NCI-H774 (cell line): ENCODE measurements at places on chromosomes 5 and 9.

GRCh38 chr9:92474587-92474986, 7.7 kb downstream of the ASPN start:
- DNase-seq, result no peak

DNA sequence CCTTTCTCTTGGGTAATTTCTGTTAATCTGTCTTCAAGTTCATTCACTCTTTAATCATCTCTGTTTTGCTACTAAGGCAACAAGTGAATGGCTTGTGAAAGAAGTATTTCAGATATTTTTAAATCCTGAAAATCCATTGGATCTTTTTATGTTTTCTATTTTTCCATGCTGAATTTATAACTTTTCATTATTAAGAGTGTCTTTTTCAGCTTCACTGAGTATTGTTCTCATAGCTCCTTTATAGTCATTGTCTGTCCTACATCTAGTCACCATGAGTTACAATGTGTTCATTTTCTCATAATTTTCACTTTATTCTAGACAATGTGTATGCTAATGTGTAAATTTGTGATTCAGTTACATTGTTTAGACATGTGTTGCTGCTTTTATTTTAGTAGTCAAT, 556.4 kb downstream of the TUSC1 start:
- DNase-seq, result no peak

DNA sequence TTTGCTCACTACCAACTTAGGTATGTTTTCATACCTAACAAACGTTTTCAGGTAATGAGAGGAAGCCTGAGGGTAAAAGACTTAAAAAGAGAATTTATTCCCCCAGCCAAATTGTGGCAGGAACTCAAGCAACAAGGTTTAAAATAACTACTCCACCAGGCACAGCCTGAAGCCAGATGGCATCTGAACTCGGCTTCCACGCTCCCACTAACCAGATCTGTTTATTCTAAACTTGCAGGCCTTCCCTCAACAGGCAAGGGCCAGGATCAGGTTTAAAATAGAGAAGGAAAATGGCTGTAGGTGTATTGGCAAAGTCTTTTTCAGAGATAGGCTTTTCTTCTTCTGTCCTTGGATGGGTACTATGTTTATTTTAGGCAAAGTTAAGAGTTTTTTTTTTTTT, 89.4 kb downstream of the OTULIN start:
- DNase-seq, result no peak

GRCh38 chr9:114205171-114206015, 50.1 kb downstream of the COL27A1 start:
- DNase-seq, result no peak

DNA sequence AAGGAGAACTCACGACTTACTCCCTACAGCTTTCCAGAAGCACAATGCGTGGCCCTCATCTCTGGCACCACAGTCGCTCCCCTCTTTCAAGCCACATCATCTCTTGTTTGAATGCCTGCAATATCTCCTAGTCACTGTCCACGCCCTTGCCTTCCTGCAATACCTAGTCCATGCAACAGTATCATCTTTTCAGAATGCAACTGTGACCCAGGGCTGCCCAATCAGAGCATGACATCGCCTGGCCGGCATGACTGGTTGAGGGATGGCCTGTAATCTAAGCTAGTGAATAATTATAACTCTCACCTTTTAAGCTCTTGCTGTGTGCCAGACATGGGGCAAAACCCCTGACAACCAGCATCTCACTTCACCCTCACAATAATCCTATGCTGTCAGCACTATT, 52.5 kb upstream of the CPEB4 start:
- no peak for DNase-seq

DNA sequence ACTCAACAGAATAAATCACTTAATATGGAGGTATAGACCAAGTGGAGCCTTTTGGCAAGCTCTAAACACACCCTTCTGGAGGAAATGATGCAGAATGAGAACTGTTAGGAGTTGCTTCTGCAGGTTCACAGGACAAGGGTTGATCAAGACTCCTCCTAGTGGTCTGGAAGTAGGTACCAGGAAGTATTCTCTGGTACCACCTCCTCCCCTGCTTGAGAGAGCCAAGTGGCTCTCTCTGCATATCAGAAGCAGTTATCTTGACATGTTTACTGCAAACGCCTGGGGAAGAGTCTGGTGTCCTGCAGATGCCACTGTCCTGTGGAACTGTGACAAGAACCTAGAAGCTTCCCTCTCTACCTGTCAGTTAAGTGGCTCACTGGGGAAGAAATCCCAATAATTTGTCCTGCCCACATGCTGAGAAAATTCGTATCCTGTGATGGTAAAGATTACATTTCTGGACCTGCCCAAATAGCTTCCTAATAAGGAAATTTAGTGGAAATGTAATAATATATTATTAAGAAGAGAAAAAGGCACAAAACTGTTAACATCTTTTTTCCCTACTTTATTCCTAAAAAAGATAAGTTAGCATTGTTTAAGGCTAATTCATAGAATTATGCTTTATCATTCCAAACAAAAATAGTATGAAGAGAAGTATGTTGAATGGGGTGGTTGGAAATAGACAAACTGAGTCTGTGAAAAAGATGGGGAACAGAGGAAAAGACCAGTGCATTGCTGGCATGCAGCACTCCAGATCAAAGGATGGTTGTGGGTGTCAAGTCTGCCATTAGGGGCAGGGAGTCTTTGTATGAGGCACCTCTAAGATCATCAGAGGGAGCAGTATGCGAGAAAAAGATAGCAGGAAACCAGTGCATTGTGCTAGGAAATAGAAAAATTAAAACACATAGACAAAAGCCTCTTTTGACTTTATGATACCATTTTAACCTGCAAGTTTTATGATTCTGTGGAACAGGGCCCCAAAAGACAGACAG, 118.8 kb downstream of the CDC42SE2 start:
- DNase-seq, result no peak

GRCh38 chr5:107592515-107592914, 78.2 kb downstream of the EFNA5 start:
- DNase-seq, result no peak

GRCh38 chr9:35904338-35904737, 1.7 kb upstream of the HRCT1 start:
- DNase-seq, result no peak

DNA sequence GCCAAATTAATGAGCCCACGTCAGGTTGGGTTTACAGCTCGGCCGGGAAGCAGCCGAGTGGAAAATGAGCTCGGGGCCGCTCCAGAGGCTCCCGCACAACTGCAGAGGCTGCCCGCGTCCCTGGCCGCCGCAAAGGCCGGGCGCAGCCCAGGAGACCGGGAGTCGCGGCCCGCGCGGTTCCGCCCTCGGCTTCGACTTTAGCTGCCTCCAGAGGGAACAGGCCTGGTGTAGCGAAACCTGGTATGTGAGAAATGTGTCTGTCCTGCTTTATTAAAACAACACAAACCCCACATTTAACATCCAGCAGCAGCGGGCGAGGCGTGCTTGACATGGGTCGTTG, 66.2 kb downstream of the FOXD1 start:
- no peak for DNase-seq

GRCh38 chr5:76724871-76725270, 8.9 kb downstream of the F2R start:
- DNase-seq, result no peak

DNA sequence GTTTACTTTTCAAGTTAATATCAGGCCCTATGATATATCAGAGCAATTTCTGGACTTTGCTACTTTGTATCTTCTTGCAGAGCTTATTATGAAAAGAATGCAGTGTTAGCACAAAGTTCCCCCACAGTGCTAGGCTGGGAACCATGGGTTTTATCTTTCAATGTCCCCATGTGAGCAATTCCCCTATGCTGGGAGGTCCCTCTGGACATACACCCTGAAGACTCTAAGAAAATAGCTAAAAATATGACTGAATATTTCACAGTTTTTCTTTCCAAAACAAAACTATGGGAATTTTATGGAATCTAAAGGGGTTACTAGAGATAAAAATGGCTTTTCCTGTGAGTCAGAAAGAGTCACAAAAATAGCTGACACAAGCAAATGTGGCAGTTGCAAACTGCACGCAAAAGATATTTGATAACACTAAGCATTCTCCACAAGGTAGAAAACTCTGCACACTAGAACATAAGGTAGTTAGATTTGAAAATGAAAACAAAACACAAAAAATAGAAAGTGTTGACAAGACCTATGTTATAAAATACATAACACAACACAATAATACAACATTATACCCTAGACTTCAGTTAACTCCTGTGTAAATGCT, 487.5 kb upstream of the GRIN3A start:
- no peak for DNase-seq

DNA sequence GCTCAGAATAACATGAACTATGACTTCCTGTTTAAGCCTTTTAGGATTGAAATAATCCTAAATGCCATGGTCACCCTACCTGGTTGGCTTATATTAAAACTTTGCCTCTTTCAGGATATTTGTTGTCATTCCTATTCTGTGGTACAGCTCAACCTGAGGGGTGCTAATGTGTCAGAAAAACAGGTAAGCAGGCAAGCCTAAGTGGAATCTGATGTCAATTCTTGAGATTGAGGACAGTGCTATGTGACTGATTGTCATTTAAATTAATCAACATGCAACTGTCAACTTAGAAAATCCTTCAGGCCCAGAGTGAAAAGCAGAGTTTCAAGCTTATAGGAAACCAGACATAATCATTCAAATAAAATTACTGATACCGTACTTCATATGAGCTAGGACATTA, 2.6 kb upstream of the RORB start:
- DNase-seq, result no peak

GRCh38 chr5:42598311-42598710, 158.3 kb upstream of the CCDC152 start:
- DNase-seq, result no peak

GRCh38 chr5:74063346-74063745, 437.4 kb downstream of the ARHGEF28 start:
- DNase-seq, result no peak

DNA sequence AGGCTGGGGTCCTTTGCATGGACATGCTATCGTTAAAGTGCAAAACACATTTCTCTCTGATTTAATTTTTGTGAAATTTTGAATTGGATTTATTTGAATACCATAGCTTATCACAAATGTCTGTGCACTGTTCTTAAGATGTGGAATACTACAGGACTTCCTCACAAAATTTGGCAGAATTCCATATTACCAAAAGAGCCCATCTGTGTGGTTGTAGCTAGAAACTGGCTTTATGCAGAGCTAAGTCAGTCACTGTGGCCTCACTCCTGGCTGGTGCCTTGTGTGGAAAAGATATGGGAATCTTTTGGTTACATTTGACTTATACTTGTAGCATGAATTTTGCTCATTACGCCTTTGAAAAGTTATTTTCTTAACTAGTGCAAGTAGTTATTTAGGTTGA, 35.5 kb downstream of the ACO1 start:
- DNase-seq, result no peak

DNA sequence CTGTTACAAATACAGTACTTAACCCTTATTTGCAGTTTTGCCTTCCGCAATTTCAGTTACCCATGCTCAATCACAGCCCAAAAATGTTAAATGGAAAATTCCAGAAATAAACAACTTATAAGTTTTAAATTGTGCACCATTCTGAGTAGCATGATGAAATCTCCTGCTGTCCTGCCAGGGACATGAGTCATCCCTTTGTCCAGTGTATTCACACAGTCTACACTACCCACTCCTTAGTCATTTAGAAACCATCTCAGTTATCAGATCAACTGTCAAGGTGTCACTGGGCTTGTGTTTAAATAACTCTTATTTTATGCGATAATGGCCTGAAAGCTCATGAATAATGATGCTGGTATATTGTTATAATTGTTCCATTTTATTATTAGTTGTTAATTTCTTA, 95.8 kb downstream of the PLCXD3 start:
- DNase-seq, result no peak

DNA sequence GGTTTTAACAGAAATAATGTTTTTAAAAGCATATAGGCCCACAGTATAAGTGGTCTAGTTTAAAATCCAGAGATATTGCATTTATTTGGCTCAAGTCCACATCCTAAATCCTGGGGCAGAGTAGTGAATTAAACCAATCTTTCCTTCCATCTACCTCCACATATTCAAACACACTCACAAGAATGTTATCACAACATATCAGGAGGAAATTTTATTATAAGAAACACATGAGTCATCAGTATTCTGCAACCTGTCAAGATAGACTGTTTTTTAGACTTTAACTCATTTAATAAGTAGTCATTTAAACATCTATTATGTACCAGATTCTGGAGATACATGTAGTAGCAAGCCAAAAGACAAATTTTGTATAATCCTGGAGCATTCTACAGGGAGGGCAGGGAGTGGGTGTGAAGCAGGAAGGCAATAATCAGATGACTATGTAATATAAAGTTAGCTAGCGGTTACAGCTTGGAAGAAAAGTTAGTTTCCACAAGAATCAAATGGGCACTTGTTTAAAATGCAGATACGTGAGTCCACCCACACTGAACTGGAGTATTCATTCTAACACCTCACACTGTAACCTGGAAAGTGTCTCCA, 187.3 kb upstream of the PIK3R1 start:
- no peak for DNase-seq

DNA sequence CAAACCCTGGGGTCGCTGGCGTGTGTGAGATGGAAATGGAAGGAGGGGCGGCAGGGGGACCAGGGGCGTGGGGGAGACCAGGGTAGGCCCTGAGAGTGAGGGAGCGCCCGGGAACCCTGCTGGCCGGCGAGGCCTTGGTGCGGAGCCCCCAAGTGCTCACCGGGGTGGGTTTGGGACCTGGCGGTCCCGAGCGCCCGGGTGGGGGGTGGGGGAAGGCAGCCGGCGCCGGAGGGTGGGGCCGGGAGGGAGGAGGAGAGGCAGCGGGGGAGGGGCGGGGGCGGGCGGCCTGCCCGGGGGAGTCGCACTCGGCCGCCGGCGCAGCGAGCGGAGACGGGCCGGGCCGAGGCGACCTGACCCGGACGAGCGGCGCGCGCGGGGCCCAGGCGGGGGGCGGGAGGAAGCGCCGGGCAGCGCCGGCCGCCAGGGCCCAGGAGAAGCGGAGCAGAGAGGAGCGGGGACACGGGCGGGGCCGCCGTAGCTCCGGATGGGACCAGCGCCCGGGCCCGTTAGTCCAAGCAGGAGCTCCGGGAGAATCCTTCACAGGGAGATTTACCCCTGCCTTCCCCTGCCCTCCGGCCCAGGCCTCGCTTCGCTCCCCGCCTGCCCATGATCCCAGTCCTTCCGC, at the start of gene NPR2:
TSS of gene NPR2 (plus strand) at position 295 of the 625 bp plus-strand sequence. CDS start 818 bp downstream, outside the sequence.
- no peak for DNase-seq

DNA sequence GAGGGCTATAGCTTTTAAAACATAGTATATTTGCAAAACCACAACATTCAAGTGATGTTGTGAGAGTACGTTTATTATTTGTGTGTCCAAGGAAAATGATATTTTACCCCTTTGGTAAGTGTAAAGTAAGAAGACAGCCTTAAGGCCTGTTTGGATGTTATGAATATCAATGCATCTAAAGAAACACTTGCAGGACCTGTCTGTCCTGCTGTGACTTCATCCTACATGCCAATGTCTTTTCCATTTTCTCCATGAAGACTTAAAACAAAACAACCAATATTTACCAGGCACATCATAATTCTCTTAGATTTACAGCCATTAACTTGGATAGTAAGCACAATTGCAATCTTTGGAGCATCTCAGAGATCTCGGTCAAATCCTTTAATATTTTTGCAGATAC, 29.0 kb downstream of the PRLR start:
- DNase-seq, result no peak

- no peak for DNase-seq
Measured at GRCh38 chr5:82807021-82807420, 270.2 kb downstream of the TMEM167A start.
